ENCODE measurements at places on chromosomes 7 and 10. TPM values are rescaled to one million over a fixed set of nuclear protein-coding genes. Genes with fewer than 3 reads are reported as not detected.

The VTI1A gene
- total RNA-seq, result 45.1 TPM

The SSC4D gene
- 0.42 TPM for total RNA-seq

The CYP3A7 gene
- not detected for total RNA-seq

The GNGT1 gene
- total RNA-seq, result not detected

The CLRN3 gene
- total RNA-seq, result not detected

The UCN3 gene
- total RNA-seq, result not detected

The SLC26A5 gene
- 0.25 TPM for total RNA-seq

The CREB5 gene
- total RNA-seq, result not detected

The TMEM229A gene
- not detected for total RNA-seq

The PAPSS2 gene
- total RNA-seq, result 2.2 TPM

The TMEM130 gene
- not detected for total RNA-seq

The STOX1 gene
- 0.31 TPM for total RNA-seq

Measured in activated naive CD8-positive, alpha-beta T cell treated with anti-CD3 and anti-CD28 coated beads, Interleukin-2, amount 10 ng/mL, durations not matched to agents 7 days and 5 days (primary cell).